ENCODE measurements at places on chromosomes 5 and 9.

- no peak for DNase-seq
Observed at GRCh38 chr5:37840053-37841034, 503 bp upstream of the GDNF start.

DNA sequence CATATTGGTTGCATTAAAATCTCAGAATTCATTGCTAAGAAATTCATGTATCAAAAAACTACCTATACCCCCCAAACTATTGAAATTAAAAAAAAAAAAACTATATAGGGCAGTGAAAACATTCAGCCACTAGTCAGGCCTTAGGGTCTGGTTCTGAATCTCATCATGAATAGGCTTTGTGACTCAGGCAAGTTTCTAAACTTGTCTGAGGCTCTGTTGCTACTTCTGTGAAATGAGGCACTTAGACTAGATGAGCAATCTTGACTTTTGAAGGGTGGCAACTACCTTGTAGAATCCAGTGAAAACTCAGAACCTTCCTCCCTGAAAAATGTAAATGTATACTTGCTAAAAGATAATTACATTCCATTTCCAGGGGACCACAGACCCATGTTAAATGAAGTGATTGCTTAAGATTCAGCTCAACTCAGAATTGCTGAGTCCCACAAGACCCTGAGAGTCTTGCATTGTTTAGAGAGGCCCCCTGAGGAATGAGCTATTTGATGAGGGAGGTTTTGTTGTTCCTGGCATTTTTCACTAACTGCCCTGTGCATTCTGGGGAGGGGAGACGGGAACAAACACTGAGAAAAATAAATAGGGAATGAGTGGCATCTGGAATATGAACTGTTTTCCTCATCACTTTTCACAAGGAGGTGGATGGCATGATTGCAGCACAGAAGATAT, 29.5 kb downstream of the RAI14 start:
- no peak for DNase-seq

- no peak for DNase-seq
Observed at GRCh38 chr5:50886657-50887345, 220.4 kb downstream of the PARP8 start.

DNA sequence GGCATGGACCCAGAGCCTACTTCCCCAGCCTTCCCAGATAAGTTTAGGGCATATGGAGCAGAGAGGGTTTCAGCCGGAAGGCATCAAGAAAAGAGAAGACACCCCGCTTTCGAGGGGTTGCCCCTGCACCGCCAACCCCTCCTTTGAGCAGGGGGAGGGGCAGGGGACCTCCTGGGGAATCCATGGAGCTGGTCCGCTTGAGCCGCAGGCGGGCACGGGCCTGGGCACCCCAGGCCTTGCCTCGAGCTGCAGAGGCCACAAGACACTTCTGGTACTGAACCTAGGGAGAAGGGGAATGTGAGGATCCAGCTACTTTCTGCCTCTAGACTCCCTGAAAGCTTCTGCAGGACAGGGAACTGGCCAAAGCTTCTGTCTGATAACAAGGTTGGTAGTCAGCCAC, 1.3 kb upstream of the SRA1 start:
- no peak for DNase-seq

GRCh38 chr5:7094626-7095025, 301.3 kb upstream of the ADCY2 start:
- no peak for DNase-seq

- DNase-seq: no peak
Observed at GRCh38 chr5:140565024-140565779, 574 bp downstream of the SLC35A4 start.

- DNase-seq: no peak
Observed at GRCh38 chr5:180540050-180540694, 46.0 kb downstream of the CNOT6 start.

- DNase-seq: no peak
Observed at GRCh38 chr5:137935694-137936093, 46.4 kb downstream of the PKD2L2 start.

- no peak for DNase-seq
Observed at GRCh38 chr5:124454081-124454480, 292.4 kb downstream of the ZNF608 start.

- no peak for DNase-seq
Observed at GRCh38 chr9:74496819-74497747, at the start of gene RORB. Gene RORB (plus strand): TSS chr9:74497335. CDS start chr9:74497977, 642 bp downstream.

- no peak for DNase-seq
Observed at GRCh38 chr5:17174965-17175364, 42.5 kb upstream of the BASP1 start.

GRCh38 chr5:105101577-105101976, 1539.0 kb upstream of the NUDT12 start:
- no peak for DNase-seq

DNA sequence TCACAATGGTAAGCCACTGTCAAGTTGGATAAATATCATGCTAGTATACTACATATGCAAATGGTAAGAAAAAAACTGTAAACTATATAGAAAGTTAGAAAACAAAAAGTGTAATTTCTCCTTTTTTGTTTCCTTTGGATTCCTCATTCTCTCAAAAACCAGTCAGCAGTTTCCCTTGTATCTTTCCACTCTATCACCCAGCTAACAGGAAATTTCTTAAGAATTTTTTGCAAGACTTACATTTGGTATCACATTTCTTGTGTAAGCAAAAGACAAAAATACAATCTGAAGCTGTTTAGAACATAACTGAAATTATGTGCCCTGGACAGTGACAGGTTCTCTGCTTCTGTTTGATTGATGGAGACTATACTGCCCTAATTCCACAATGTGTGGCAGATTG, 25.2 kb upstream of the MSH3 start:
- no peak for DNase-seq
